Fibroblast of skin of scalp (primary cell): ENCODE measurements at places on chromosomes 3 and 15.

DNA sequence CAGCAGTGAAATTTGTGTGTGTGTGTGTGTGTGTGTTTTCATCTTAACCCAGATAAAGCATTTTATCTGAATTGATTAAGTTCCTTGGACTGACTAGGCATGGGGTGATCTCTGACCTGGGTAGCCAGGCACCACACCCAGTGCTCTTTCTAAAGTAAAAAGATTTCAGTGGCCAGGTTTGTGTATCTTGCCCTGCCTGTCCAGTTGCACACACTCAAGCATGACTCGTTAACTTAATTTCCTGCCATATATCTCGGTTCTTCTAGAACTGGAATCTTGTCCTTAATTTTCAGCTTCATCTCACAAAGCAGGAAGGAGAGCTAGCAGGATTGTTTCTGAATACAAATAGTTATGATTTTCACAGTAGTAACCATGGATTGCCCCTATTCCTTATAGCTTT lies 17.0 kb downstream of the TM4SF18 start:
- no peak for DNase-seq

DNA sequence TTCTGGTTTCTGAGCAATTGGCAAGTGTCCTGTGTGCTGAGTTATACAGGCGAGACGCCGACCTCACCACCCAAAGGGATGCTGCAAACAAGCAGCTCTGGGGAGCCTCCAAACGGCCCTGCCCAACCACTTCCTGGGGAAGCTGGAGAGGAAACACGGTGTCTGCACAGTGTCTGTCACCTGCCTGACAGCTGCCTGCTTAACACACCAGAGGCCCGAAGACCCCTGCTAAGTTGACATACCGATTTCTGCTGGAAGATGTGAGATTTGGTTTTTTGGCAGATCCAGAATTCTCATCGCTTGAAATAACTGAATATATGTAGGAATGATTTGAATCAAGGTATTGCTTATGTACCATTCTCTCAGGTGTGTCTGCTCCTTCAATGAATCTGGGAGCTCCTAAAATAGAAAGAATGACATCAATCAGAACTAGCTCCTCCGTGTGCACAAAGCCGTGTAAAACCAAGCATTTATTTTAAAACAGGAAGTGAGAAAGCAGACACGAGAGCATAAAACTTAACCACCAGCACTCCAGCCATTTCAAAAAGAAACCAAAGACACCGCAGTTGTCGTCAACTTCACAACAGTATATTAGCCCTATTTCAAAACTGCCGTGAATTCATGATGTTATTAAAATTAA lies 27.2 kb downstream of the LRRC2 start:
- DNase-seq: peak; percentile 63

GRCh38 chr3:58049143-58049785 lies 41.0 kb downstream of the FLNB start:
- DNase-seq: peak; percentile 94

DNA sequence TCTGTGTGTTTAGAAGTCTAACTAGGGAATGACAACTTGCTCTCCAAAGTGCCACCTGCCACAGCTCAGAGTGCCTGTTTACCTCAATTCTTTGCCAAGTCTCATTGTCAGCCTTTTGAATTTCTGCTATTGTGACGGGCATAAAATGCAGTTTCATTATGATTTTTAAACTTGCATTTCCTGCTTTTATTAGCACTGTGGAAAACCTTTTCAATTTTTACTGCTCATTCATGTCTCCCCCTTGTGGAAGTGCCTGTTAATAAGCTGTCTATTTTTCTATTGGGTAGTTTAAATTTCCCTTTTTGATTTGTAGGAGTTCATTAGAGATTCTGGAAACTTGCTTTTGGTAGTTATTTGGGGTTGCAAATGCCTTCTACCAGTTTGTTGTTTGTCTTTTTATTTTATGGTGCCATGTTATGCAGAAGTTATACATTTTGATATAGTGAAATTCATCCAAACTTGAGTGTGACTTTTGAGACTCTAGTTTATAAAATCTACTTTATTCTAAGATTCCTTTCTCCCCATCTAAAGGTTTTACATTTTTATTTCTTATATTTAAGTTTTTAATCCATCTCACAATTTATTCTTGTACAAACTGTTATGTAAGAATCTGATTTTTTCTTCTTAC lies 53.9 kb upstream of the FRMD4B start:
- DNase-seq: peak; percentile 32

GRCh38 chr3:149042789-149043386 lies 43.4 kb downstream of the HLTF start:
- peak; percentile 61 for DNase-seq

- no peak for DNase-seq
These were observed 19.5 kb downstream of the SMARCC1 start for GRCh38 chr3:47762233-47762632.

GRCh38 chr3:185103359-185104127 lies 49.3 kb downstream of the C3orf70 start:
- DNase-seq: no peak

DNA sequence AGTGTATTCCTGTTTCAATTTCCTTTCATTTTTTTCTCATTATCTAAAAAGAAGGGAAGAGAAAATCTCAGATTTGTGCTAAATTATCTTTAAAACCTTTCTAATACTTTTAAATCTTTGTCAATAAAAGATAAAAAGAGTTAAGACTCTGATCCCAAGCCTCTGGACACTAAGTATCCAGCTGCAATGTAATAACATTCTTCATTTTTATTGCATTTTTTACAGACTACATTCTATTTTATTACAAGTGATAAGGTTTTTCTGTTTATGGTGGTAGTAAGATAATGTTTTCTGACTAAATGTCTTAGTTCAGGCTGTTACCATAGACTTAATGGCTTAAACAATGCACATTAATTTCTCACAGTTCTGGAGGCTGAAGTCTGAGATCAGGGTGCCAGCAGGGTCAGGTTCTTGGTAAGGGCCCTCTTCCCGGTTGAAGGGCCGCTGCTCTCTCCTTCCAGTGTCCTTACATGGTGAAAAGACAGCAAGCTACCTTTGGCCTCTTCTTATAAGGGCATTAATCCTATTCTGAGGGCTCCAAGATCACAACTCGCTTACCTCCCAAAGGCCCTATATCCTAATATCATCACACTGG lies 19.7 kb downstream of the KCNAB1 start:
- DNase-seq: no peak

DNA sequence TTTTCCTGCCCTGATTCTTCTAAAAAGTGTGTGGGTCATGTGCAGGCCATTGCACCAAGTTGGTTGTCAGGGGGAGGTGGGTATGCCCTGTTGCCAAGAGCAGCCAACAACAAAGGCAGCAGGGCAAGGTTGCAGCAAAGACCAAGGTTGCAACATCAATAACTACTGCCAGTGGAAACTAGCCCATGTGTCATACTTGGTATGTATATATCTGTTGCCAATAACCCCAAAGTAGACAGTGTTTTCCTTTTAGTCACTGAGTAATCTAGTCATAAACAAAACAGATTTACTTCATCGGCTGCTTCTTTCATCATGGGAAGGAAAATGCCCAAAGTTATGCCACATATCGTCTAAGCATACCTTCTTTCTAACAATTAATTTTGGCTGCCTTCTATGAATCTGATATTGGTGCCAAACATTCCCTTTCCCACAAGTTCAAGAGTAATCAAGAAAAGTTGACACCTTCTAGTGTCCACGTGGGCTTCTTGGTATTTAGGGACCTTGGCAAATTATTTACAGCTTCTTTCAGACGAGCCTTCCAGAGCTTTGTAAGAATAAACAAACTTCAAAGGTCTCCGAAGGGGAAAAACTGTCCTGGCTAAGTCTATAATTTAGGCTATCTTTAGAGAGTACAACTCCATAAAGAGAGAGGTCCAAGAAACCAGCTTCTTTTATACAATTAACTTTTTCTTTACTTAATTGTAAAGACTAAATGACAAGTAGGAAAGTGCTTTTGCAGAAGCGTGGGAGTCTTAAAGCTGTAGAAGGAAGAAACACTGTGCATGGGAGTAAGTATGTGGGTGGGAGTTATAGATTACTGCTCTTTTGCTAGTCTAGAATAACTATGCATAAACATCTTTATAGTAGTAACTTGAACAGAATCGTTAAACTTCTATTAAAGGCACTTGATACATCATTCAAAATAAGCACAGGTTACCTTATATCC lies 10.0 kb upstream of the MBNL1 start:
- DNase-seq: peak; percentile 94

DNA sequence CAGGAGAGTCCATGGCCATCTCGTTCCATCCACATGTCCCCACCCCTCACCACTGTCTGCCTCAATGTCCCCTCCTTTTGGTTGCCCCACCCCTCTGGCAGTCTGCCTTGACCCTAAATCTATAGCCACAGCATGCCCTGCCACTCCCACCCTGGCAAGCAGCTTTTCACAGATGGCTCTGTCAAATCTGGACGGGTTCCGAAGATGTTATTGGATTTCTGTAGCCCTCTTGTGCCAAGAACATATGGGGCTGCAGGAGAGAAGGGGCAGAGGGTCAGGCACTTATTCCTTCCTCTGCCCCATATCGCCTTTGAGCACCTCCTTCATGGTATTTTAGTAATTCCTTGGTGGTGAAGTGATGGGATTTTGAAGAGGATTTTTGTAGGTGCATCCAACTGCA lies 57.1 kb downstream of the EPHB1 start:
- DNase-seq: no peak

- DNase-seq: no peak
These were observed 15.7 kb downstream of the C3orf33 start for GRCh38 chr3:155790272-155790925.

GRCh38 chr3:17874636-17875035 lies 132.2 kb upstream of the TBC1D5 start:
- no peak for DNase-seq

DNA sequence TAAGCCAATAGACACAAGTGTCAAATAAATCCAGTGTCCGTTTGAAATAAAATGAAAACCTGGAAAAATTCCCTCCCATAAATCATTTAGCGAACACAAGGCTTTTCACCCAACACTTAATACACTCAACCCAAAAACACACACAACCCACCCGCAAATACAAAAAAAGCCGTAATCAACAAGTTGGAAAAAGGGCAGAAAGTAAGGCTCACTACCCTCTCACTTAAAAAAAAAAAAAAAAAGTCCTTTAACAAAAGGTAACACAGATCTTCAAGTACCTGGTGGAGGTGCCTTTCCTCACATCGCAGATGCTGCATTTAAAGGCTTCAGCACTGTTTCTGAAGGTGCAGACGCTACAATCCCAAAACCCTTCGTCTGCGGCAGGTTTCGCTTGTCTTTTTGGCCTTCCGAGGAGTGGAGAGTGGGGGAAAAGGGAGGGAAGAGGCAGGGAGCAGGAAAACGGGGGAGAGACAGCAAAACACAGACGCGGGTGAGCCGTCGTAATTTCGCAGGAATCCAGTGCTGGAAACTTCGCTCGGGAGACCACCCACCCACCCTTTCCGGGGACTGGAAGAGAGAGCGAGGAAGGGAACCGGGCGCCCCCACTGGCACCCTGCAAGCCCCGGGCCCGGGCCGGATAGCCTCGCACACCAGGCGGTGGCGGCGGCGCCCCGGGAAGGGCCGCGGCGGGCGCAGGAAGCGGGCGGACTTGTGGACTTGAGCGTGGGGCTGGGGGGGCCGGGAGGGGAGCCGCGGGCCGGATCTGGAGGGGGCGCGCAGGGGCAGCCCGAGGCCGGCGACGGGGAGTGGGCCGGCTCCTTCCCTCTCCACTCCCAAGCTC lies 401.8 kb downstream of the SHQ1 start:
- no peak for DNase-seq

GRCh38 chr3:196335503-196335948 lies 2.7 kb downstream of the TM4SF19 start:
- DNase-seq: no peak

DNA sequence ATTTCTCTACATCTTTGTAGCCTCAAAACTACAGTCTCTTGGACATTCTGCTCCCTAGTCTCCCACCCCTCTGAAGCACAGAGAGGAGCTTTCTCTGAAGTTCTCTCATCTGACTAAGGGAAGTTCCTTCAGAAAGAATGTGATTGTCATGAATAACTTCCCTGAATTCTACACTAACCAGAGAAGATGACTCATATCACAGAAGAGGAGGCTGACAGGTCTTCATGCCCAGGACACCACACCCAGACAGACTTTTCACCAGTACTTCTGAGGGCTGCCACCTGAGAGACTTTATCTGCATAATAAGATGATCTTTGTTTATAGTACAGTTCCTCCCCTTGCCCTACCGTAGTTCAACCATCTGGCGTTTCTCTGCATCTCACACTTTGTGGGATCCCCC lies 52.8 kb downstream of the CDIN1 start:
- peak; percentile 60 for DNase-seq

GRCh38 chr3:61824553-61825135 lies 263.3 kb downstream of the PTPRG start:
- DNase-seq: no peak

GRCh38 chr3:179309225-179310078 lies 13.4 kb upstream of the ZNF639 start:
- DNase-seq: no peak

DNA sequence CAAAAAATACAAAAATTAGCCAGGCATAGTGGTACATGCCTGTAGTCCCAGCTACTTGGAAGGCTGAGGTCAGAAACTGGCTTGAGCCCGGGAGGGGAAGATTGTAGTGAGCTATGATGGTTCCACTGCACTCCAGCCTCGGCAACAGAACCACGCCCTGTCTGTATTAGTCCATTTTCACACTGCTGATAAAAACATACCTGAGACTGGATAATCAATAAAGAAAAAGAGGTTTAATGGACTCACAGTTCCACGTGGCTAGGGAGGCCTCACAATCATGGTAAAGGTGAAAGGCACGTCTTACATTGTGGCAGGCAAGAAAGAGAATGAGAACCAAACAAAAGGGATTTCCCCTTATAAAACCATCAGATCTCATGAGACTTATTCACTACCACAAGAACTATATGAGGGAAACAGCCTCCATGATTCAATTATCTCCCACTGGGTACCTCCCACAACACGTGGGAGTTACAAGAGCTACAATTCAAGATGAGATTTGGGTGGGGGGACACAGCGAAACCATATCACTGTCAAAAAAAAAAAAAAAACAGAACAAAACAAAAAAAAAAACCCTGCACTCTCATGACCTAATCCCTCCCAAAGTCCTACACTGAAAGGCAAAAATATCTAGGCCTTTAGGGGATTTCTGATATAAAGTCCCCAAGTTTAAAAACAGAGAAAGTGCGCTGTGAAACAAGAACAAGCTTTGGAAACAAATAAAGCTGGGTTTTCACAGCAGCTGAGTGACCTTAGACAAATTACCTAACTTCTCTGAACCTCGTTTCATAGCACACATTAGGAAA lies 224.7 kb downstream of the IGSF11 start:
- no peak for DNase-seq

DNA sequence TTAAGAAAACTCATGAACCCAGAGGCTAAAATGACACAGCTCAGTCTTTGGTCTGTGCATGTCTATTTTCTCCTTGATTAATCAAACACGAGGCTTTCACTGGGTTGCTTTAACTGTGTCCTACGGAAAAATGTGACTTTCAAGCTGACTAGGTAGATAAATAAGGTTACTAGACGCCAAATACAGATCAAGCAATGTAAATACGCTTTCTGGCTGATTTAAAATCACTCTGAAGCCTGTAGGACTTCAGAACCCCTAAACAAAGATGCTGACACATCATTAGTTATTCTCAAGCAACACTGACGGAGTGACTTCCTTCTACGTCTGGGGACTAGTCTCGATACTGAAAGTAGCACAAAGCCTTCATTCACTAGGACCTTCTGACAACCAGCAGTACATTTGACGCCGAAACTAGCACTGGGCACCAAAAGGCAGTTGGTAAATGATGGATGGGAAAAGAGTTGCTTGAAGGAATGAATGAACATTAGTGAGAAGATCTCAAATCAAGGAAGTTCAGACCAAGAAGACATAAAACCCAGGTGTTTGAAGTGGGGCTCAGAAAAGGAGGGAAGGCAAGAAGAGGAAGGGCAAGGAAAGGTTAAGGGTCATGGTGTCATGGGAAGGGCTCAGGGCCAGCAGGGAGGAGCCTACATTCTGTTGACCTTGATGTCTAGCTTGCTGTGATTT lies 67.1 kb upstream of the CDV3 start:
- no peak for DNase-seq

GRCh38 chr15:55619783-55620182 lies 31.6 kb upstream of the PYGO1 start:
- DNase-seq: no peak
